GM13977 (cell line): ENCODE measurements at places on chromosomes 11 and 22.

DNA sequence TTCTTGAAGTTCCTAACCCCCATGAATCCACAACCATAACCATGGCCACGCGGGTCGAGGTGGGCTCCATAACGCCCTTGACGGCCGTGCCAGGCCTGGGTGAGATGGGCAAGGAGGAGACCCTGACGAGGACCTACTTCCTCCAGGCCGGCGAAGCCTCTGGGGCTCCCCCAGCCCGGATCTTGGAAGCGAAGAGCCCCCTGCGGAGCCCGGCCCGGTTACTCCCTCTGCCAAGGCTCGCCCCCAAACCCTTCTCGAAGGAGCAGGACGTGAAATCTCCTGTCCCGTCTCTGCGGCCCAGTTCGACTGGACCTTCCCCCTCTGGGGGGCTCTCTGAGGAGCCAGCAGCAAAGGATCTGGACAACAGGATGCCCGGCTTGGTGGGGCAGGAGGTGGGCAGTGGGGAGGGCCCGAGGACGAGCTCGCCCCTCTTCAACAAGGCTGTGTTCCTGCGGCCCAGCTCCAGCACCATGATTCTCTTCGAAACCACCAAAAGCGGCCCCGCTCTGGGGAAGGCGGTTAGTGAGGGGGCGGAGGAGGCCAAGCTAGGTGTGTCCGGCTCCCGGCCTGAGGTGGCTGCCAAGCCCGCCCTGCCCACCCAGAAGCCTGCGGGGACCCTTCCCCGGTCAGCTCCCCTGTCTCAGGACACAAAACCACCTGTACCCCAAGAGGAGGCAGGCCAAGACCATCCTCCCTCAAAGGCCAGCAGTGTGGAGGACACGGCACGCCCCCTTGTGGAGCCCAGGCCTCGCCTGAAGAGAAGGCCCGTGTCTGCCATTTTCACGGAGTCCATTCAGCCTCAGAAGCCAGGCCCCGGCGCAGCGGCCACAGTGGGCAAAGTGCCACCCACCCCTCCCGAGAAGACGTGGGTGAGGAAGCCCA, 75.7 kb downstream of the KIAA1671 start:
- no peak for DNase-seq

DNA sequence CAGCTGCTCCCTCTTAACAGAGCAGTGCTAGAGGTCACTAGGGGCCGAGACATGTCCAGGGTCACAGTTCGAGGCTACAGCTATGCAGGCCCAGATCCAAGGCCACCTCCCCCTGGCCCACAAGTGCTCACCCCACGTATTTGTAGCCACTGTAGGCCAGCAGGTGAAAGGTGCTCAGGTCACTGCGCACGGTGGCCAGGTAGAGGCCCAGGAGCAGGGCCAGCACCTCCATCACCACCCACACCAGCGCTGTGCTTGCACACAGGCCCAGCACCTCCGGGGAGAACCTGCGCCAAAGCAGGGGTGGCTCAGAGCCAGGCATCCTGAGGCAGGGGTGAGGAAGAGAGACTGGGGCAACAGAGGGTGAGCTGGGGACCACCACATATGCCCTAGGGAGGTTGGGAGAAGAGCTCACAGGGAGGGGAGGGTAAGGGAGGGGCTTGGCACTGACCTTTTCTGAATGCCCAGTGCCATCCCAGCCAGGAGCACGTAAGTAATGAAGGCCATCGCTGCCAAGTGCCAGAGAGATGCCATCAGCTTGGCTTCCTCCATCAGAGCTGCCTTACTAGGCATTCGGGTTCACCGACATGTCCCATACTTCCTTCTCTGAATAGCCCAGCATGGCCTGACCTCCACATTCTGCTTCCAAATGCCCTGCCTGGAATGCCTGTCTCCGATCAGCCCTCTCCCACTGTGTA, 3.5 kb downstream of the YIF1A start:
- no peak for DNase-seq

DNA sequence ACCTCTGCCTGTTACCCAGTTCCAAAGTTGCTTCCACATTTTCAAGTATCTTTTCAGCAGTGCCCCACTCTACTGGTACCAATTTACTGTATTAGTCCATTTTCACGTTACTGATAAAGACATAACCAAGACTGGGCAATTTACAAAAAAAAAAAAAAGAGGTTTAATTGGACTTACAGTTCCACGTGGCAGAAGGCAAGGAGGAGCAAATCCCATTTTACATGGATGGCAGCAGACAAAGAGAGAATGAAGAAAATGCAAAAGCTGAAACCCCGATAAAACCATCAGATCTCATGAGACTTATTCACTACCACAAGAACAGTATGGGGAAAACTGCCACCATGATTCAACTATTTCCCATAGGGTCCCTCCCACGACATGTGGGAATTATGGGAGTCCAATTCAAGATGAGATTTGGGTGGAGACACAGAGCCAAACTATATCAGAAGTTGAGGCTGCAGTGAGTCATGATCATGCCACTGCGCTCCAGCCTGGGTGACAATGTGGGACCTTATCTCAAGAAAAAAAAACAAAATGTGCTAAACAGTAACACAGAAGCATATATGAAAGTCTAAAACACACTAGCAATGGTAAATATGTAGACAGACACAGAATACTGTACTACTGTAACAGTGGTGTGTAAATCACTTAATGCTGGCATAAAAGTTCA, 190.3 kb upstream of the ZC3H12C start:
- no peak for DNase-seq

GRCh38 chr11:72710278-72710677, 36.1 kb upstream of the PDE2A start:
- no peak for DNase-seq

DNA sequence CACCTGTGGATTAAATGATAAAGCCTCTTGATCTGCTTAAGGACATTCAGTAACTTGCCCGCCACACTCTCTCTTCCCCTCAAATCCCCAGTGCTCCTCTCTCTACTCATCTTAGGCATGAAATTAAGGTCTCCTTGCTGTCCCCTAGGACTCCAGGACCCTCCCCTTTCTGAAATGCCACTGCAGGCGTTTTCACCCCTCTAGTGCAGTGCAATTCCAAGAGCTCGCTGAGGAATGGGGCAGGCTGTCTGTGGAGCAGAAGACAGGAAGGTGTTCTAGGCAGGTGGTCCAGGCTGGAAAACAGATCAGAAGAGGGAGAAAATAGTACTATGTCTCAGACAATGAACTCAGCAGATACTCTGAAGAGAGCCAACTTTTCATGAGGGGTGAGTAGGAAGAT, 55.8 kb upstream of the ARHGAP42 start:
- DNase-seq, result no peak

GRCh38 chr11:29227811-29228210, 789.0 kb downstream of the KCNA4 start:
- DNase-seq, result no peak

GRCh38 chr11:112834277-112834755, 126.9 kb upstream of the NCAM1 start:
- no peak for DNase-seq

- DNase-seq, result no peak
These were observed 52.5 kb upstream of the CARD18 start for GRCh38 chr11:105192115-105192514.

DNA sequence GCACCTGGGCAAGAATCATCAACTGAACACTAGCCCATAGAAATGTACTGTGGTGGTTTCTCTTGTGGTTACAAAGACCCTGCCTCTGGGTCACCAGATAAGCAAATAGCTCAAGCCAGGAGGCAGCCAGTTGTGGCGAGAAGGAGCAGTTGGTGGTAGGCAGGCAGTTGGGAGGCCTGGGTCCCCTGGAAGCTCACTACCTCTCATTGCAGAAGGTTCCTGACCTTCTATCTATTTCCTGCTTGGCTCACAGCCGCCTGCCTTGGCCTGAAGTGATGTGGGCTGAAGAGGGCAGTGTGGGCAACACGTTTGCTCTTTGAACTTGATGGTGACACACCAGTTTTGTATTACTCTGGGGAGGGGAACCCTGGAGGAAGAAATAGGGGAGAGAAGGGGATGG, 34.7 kb downstream of the NECTIN1 start:
- peak; percentile 67 for DNase-seq

GRCh38 chr11:46134540-46134939, 13.3 kb upstream of the PHF21A start:
- DNase-seq, result no peak

- no peak for DNase-seq
These were observed 8.2 kb downstream of the C1QTNF6 start for GRCh38 chr22:37179622-37180420.

GRCh38 chr11:121341609-121342008, 49.0 kb downstream of the SC5D start:
- no peak for DNase-seq

DNA sequence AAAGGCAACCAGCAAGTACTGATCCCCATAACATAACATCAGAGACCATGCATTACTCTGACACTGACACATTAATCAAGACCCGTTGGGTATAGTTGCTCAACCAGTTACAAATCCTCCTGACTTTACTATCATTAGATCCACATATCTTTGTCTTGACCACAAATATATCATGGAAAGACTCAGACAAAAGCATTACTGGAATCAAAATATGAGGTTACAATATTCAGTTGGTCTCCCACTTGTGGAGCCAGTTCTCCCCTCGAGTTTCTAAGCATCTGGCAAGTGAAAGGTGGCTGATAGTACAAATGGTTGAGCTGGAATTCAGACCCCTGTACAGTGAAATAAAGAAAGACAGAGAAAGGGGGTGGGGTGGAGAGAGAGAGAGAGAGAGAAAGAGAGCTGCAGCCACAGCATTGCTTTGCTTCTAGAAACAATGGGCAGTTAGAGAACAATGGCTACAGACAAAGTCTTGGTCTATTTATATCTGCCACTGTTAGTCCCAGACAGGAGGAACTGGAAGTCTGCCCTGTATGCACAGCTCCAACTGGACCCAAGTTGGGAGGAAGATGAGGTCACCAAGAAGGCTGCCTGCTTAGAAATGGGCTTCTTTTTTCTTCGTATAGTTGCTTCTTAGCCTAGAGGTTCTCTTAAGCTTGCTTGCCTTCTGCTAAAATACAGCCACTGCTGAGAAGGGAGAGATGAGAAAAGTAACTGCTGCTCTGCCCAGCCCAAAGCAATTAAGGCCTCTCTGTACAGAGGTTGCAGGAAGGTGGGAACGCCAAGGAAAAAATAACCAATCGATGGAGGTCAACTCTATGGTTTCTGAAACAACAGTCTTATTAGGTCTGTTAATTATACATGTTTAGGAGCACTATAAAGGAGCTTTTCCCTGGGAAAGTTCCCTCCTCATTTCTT, 85.5 kb downstream of the ETS1 start:
- DNase-seq, result no peak

DNA sequence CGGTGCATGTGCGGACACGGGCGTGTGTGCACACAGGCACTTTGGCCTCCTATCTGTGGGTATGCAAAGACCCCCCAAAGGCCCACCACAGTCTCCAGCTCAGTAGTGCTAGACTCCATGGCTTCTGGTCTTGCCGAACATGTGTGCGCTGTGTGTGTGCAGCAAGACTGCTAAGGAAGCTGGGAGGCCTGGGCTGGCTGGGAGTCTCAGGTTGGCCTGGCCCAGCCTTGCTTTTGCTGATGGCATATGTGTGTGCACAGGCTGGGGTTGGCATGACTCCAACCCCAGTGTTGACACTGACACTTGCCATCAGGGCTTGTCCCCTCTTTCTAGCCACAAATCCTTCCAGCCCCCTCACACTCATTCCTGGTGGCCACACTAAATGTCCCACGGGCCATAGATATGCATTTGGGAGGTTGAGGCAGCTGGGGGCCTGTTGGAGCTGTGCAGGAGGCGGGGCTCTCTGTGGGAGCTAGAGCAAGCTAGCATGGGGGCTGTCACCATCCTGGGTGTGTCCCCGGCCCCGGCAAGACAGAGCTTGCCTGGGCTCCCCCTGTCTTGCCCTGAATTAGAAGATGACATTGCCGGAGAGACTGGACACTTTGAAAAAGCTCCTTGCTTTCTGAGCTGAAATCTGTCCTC, 60.9 kb upstream of the NECTIN1 start:
- no peak for DNase-seq

DNA sequence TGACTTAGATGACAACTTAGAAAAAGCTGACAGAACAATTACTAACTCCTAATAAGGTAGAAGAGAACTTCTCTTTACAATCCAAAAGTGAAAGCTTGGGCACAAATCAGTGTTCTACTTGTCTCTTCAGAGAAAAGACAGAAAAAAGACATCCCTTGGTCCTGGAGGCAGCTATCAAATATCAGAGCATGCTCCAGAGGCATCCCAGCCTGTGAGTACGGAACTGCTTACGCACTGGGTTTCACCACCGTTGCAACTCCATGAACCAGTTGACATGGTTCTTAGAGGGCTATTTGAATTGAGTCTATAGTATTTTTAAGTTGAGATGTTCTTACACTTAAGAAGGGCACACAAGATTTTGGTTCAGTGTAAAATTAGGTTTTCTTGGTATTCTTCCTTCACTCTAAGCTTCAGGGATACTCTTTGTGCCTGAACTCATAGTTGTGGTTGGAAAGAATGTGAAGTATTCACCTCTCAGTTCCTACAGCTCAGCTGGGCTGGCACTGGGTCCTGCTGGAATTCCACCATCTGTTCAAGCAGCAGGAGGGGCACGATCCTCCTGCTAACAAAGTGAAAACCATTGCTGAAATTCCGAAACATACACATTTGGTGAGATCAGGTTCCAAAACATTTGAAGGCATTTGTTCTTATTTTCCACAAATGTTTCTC, 6.3 kb downstream of the AKIP1 start:
- DNase-seq, result no peak

GRCh38 chr11:109819410-109819809, 273.8 kb upstream of the ZC3H12C start:
- no peak for DNase-seq

- DNase-seq, result no peak
These were observed 28.2 kb downstream of the PHLDB1 start for GRCh38 chr11:118635642-118636041.

- no peak for DNase-seq
These were observed 41.6 kb downstream of the AHNAK start for GRCh38 chr11:62505059-62505439.

GRCh38 chr11:83303316-83303715, 17.1 kb upstream of the CCDC90B start:
- DNase-seq, result no peak

- no peak for DNase-seq
These were observed 140.1 kb downstream of the ST3GAL4 start for GRCh38 chr11:126495281-126496220.

DNA sequence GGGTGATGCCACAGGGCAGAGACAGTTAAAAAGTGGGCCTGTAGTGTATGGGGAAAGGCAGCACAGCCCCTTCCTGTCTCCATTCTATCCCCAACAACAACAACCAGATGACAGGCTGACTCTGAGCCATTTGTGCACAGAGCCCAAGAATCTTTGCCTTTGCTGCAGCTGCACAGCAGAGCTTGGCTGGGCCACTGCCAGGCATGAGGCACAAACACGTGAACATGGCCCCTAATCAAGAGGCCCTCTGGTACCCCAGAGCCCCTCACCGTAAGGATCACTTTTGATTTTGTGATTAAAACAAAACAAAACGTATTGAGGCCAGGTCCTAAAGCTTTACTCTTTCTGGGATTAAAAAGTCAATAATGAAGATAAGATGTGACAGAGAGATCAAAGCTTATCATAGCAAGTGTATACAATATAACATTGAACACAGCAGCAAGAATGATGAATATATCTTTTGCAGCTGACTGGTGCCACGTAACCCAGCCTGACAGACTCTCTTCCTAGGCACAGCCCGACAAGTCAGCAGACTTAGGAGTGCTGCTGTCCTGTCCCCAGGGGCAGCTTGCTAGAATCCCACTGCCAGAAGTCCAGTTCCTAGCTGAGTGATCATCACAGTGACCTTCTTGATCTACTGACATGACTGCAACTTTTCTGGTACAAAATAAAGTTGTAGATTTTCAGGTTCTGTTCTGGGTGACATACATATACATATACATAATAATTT, 117.8 kb downstream of the SERGEF start:
- DNase-seq, result no peak
